Kidney epithelial cell (primary cell): ENCODE measurements at places on chromosomes 2 and 18.

DNA sequence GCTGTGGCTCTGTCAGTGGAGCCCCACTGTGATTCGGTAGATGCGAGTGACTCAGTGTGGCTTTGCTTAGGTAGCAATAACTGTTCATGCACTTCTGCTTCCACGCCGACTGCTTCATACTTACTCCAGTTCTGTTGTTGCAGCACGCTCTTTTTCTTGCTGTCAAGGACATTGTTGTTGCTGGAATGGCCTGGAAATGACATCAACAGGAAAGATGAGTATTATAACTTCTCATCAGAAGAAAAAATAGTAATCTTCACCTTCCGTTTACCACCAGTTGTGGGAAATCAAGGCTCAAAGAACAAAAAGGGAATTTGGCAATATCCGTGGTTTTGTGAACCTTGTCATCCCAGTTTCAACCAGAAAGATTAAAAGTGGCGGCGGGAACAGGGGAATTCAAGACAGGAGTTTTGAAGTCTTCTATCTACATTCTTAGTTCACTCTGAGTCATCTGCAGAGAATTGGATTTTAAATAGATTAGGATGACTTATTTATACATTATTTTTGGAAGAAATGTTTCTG lies 8.3 kb downstream of the TM4SF20 start:
- DNase-seq: no peak

GRCh38 chr2:138596403-138596802 lies 94.8 kb downstream of the SPOPL start:
- no peak for DNase-seq

DNA sequence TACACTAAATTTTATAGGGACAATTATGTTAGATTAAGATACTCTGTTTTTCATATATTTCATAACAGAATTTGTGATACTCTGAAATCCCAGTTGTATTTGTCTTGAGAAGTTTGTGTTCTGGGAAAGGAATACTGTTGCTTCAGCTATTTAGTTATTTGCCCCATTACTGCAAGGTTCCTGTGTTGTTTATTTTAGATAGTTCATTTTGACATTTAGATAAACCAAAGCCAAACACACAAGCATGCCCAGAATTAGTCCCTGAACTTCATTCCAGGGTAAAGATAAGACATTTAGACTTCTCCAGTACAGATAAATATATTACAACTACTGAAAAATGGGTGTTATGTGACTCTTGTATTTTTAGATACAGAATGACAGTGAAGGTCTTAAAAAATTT lies 74.7 kb downstream of the BMPR2 start:
- no peak for DNase-seq

- no peak for DNase-seq
Measured at GRCh38 chr18:6107794-6108193, 212.5 kb upstream of the TMEM200C start.

GRCh38 chr18:57466745-57467409 lies 31.7 kb downstream of the ONECUT2 start:
- DNase-seq: no peak

DNA sequence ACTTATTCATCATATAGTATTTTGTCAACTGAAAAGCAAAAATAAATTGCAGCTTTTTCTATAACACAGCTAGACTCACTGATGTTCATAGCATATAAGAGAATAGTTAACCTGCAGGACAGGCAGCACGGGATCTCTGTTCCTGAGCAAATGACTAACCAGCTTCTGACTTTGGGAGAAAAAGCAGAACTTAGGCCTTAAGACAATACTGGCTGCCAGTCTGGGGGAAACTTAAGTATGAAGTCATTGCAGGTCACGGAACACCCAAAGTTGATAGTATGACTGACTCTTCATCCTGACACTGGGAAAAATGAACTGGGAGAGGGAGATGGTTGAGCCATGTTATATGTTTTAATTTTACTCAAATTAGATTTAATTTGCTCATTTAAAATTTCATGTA lies 113.0 kb downstream of the DPP4 start:
- DNase-seq: no peak

DNA sequence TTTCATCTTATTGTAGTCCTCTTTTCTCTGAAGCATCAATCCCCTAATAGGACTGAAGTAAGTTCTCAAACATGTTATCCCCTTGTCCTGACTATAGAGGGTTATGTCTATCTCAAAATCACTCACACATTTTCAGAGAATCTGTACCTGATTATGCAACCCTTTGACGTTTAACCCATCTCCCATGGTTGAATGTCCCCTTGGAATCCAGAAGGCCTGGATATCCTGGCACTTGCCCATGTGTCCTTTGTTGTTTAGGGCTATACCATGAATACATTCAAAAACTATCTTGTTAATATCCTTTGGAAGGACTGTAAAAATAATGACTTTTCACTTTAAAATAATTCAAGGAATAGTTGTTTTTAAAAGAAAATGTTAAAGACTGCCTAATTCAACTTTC lies 66.3 kb upstream of the PSMD14 start:
- no peak for DNase-seq

- no peak for DNase-seq
Measured at GRCh38 chr18:39326772-39327171, 1761.2 kb upstream of the CELF4 start.

DNA sequence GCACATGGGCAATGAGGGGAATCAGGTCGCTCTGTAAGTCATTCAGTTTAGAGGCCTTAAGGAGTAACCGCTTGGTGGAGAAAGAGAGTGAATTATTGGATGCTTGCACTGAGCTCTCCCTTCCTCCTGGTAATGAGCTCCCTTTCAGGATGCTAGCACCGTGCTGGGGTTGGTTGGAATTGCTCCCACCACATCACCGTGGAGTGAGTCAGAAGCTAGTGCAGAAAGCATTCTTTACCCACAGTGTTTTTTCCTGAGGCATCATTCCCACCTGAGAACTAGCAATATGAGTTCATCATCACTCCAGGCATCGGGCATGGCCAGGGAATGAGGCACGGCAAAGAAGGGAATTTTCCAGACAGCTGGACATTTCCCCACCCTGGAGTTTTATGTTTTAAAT lies 57.6 kb downstream of the ITGB6 start:
- DNase-seq: no peak

DNA sequence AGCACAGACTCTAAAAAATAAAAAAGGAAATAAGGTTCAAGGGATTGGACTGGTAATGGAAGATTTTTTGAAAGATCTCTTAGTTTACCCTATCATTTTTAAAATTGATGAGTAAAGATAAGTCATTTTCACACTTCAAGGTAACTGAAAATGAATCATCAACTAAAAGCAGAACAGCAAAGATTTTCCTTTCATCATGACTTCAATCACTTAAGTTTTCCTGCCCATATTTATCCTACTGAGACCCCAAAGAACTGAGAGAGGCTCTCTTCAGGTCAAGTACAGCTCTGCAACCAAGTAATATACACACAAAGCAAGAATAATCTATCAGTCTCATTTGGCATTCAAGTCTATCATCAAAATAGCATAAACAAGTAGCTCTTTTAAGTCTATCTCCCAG lies 540.7 kb downstream of the METTL4 start:
- DNase-seq: no peak

GRCh38 chr2:161010503-161011015 lies 149.7 kb upstream of the TANK start:
- no peak for DNase-seq

DNA sequence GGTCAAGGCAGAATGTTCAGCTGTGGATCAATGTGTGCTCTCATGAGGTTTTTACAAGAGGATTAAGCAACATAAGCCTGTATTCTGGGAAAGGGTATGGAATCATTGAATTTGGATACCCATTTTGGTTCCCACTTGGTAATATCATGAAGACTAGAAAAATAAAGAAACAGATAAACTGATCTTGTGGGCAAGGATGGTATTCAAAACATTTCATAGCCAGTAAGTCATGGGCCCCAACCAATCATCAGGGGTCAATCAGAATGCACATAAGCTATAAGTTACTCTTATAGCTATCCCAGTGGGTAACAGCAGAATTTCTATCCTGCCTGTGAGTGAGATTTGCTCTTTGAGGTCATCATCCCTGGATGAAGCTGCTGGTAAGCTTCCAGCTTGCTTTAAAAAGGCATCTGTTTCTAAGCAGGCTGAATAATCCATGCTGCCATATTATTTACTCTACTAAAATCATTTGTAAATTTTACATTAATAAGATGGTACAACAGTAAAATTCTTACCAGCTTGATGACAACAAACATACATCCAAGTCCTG lies 291.2 kb downstream of the RAD51AP2 start:
- no peak for DNase-seq

GRCh38 chr2:12556762-12557161 lies 160.0 kb upstream of the TRIB2 start:
- DNase-seq: no peak

DNA sequence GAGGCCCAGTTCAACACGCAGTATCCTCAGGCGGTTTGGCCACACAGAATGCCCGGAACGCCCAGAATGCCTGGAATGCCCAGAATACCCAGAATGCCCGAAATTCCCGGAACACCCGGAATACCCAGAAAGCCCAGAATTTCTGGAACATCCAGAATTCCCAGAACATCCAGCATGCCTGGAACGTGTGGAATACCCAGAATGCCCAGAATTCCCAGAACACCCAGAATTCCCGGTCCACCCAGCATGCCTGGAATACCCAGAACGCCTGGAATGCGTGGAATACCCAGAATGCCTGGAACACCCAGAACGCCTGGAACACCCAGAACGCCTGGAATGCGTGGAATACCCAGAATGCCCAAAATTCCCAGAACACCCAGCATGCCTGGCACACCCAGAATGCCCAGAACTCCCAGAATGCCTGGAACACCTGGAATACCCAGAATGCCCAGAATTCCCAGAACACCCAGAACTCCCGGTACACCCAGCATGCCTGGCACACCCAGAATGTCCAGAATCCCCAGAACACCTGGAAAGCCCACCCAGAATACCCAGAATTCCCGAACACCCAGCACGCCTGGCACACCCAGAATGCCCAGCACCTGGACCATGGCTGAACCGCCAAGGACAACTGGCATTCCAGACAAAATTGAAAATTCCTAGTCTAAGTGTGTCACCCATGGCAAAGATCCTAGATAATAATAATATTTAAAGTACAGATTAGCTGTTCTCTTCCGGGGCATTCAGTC lies 487.4 kb upstream of the SALL3 start:
- no peak for DNase-seq

DNA sequence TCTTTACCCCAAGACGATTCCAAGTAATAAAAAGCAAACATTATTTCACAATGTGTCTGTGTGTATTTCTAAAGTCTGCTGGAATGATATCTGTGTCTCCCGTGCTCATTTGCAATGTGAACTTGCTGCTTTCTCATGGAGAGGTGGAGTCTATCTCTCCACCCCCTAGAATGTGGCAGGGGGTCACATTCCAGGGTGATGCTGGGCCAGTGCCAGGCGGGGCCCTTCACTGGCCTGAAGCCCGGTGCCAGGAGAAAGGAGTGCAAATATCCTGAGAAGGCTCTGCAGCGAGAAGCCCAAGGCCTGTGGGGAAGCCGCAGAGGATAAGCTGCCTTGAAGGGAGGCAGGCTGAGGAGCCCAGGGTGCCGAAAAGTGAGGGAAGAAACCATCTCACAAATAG lies 26.8 kb upstream of the LDLRAD4 start:
- no peak for DNase-seq

- no peak for DNase-seq
Measured at GRCh38 chr2:2731101-2731815, 400.2 kb upstream of the MYT1L start.

DNA sequence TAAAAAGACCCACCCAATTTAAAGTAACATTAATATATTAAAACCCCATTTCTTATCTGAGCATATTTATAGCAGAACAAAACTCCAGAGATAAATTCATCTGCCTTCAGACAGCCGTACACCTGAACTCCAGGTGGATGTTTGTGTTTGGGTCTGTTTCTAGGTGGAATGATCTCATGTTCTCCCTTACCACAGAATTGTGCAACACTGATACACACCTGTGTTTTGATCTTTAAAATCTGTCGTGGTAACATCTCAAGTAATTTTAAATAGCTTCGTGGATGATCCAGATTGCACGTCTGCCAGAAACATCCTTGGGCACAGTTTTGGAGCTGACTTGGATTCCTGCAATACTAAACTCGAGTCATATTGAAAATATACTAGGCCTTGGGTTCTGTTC lies 207.5 kb upstream of the FOSL2 start:
- no peak for DNase-seq

DNA sequence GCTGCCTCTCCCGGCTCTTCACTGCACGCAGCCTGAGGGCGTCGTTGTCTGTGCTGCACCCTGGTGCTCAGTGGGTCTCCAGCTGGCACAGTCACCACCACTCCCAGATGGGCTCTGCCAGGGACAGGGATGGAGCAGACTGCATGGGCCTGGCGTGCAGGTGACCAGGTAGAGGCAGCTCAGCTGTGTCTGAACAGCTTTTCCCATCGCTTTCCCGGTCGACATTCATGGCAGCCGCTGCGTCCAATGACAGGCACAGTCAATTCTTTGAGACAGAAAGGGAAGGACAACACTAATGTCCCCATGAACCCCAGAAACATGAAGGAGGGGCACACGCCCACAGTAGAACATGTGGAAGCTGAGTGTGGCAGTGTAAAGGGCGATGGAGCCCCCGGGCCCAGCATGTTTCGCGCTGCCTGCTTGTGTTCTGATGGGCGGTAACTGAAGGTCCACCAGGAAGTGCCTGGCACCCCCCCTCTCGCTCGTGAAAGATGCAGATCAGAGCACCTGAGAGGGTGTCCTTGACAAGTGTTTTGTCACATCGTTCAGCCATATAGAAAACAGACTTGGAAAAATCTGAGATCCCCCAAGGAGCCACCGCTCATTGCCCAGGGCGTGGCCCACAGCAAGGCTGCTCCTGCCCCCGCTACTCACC lies 122.4 kb downstream of the NFATC1 start:
- DNase-seq: no peak

DNA sequence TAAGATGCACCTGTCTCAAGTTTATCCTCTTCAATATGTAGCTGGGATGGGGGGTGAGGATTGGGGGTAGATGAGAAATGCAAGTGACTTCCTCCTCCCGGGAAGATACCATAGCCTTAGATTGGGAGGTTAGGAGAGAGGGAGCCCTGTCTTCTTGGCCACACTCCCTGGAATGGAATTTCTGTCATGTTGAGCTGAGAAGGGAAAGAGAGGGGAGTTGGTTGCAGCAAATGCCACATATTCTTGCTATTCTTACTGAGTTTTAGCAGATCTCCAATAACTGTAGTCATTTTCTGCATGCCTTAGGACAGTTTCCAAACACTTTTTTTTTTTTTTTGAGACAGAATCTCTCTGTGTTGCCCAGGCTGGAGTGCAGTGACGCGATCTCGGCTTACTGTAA lies 35.9 kb downstream of the TAF4B start:
- no peak for DNase-seq

DNA sequence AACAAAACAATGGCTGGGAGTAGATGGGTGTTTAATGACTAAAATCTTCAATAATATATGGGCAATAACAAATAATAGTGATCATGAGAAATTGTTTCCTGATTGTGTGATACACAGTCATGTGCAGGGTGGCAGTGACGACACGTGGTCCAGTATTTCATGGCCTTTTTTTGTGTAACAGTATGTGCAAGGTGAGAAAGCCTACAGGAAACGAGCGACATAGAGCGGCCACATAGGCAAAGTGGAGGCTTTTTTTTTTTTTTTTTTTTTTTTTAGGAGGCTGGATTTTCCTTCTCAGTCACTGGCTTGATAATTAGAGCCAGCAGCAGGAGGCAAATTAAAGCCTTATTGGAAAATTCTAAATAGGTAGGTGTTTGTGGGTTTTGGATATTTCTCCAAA lies 123.7 kb downstream of the MYO3B start:
- DNase-seq: no peak
